ENCODE measurements at places on chromosomes 3 and 15.
A peak's percentile ranks its signal among the peaks of the same experiment; 100 is the strongest.

GRCh38 chr3:177882124-177882648, 654.0 kb upstream of the KCNMB2 start:
- no peak for DNase-seq

GRCh38 chr15:77179541-77179998, 108.7 kb upstream of the TSPAN3 start:
- DNase-seq, result no peak

DNA sequence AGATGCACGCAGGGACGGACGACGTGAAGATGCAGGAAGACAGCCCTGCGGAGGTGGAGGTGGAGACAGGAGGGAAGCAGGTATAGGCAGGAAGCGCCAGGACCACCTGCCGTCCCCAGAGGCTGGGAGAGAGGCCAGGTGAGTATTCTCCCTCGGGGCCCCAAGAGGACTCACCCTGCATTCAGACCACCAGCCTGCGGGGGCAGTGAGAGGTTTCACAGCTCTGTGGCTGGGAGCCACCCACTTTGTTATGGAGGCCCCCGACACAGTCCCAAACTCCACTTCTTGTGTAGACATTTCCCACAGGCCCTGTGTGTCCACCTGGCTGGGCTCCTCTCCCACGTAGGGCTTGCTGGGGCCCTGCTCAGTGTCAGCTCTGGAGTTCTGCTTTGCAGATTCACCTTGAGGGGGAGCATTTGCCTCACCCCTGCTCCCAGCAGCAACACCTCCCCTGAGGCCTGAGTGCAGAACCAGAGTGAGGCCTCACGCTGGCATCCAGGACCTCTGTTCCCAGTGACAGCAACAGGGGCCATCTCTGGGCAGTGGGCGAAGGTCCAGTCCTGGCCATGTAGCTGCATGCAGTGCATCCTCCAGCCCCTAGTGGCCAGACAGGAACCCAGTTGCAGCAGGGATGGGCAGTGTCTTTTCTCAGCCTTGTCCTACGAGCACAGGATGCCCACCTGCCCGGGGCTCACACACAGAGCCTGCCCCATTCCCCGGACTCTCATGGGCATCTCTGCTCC, 119.4 kb upstream of the IQSEC1 start:
- DNase-seq, result no peak

- no peak for DNase-seq
Observed at GRCh38 chr15:61841466-61841865, 218.8 kb downstream of the VPS13C start.

GRCh38 chr3:124033360-124034015, 41.6 kb upstream of the ROPN1 start:
- no peak for DNase-seq

DNA sequence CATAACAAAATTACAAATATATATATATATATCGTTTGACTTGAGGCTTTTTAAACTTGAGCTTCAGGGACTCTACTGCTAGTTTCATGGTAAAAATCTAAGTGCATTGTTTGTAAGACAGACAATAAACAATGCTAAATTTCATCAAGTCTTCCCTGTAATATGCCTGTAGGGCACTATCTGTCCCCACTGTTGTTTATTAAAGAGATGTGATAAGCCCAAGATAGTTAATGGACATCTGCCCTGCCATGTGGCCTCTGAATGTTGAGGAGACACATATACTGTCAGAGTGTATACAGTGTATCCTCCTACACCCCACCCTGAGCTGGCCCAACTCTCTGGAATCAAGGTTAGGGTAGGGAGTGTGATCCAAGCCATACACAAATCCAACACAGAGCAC, 15.1 kb upstream of the EIF1B start:
- DNase-seq, result no peak

DNA sequence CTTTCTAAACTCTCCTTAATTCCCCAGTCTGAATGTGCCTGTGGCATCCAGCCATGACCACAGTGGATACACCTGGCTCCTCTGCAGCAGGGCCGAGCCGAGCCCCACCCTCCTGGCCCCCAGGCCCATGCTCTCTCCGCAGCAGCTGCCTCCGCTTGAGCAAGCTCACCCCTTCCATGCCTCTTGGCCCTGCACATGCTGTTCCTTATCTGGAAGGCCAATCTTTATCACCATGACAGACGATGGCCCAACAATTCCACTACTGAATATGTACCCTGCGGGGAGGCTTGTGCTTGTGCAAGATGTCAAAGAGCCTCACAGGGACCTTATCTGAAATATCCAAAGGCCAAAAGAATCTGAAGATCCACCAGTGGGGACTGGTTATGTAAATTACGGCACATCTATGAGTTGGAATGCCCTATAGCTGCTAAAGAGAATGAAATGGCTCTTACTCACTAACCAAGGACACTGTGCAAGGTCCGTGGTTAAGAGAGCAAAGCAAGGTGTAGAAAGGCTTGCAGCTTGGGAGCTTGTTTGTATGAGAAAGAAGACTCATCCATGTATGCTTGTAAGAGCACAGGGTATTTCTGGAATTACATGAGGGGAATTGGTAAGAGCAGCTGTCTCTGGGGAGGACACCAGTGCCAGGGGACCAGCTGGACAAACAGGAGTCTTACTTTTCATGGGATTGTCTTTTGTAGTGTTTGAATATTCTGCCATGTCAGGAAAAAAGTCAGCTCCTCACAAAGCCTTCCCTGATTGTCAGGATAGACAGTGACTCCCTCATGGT, 55.2 kb downstream of the WNT7A start:
- DNase-seq, result no peak

GRCh38 chr3:25074149-25074548, 353.9 kb upstream of the RARB start:
- no peak for DNase-seq

- DNase-seq, result no peak
Observed at GRCh38 chr3:188537606-188538005, 383.6 kb downstream of the LPP start.

DNA sequence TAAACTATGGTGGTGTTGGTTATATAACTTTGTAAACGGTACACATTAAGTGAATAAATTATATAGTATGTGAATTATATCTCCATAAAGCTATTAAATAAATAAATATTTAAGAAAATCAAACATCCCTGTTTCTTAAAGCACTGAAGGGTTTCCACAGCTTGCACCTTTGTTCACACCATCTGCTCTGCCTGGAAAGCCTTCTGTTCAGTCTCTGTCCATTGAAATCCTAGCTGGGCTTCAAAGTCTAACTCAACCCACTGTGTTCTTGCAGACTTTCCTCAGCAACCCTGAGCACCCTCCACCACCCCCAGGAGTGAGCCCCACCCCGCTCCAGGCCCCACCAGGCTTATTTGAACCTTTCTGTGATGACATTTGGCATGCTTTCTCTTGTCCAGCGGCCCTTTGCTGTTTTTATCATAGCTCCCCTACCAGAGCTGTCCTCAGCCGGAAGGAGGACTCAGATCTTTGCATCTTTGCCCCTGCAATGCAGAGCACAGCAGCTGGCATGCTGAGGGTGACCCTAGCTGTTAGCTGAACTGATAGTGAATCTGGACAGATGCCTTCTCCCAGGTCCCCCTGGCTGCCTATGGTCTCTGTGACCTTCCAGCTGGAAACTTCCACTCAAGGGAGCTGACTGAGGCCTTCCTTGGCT, 105.2 kb downstream of the DAPK2 start:
- no peak for DNase-seq

DNA sequence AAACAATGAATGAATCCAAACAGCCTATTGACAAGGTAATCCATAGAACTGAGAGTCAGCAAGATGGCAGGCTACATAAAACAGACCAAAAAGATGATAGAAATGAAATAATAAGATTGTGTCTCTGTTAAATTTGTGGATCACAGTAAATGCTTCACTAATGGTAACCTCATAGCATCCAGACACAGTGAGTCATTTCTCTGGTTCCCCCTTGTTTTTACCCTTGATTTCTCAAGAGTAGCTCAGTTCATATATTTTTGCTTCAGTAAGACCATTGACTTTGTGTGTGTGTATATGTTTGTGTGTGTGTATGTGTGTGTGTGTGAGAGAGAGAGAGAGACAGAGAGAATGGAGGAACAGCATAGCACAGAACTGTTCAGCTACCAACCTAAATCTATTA, 546.9 kb downstream of the RBMS3 start:
- no peak for DNase-seq

DNA sequence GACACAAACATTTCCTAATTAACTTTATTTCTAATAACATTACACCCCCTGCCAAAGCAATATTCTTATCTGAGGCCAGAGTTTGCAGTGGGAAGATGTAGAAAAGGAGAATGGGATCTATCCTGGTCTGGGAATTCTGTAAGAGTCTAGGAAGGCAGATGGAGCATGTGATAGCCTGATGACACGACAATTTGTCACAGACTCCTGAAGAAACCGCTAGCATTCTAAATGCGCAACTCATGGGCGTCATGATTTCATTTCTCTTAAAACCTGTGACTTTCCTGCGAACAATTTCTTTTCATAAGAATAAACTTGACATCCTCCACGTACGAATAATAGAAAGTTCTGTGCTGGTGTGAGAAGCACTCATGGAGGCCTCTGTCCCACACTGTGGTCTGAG, 72.9 kb upstream of the ATP10A start:
- DNase-seq, result no peak

DNA sequence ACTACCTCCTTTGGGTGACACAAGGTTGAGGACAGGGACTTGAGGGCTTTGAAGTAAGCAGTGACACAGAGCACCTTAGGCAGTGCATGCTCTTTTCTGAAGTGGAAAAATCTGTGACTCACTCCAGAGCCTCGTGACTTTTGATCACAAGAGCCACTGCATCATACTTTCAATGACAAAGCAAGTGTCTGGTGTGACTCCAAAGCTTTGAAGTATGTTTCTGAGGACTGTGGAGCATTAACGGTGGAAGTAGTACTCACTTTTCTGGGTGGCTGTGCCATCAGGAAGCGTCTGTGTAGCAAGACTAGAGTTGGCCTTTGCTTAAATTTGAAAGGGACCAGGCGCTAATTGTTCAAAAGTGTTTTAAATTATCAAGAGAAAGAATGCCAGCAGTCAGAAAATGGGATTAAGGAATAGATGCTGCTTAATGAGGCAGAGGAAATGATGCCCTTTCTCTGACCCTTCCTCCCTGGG, 210.7 kb upstream of the TRIM42 start:
- no peak for DNase-seq

- DNase-seq, result no peak
Observed at GRCh38 chr15:26766262-26766661, 6.6 kb downstream of the GABRB3 start.

DNA sequence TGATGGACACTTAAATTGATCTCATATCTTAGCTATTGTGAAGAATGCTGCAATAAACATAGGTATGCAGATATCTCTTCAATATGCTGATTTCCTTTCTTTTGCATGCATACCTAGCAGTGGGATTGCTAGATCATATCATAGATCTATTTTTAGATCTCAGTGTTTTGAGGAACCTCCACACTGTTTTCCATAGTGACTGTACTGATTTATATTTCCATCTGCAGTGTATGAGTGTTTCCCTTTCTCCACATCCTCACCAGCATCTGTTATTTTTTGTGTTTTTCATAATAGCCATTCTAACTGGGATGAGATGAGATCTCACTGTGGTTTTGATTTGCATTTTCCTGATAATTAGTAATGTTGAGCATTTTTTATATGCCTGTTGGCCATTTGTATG, 17.1 kb upstream of the RASA2 start:
- no peak for DNase-seq

- DNase-seq, result no peak
Observed at GRCh38 chr15:79221696-79222095, 60.8 kb upstream of the ANKRD34C start.

DNA sequence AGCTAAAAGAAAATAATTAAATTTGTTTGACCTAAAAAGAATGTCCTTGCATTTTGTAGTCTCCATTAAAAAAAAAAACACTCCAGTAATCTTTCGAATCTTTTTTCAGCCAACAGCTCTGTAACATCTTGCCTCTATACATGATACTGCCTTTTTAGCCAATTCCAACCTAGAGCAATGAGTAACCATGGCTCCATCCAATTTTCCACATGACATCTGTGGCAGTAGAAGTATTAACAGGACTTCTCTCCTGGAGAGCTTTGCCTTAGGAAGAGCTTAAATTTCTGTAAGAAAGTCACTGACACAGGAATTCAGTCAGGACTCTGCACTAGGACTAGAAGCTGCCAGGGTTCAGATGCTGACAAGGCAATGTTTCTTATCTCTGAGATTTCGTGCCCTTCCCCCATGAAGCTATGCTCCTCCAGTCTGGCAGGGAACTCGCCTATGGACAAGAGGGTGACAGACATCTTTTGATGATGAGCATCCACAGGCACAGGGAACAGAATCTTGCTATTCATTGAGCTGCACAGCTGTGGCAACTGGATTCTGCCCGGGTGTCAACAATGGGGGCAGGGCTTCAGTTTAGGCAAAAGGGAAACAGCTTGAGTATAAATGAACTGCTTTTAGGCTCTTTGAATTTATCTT, 81.8 kb downstream of the ALCAM start:
- DNase-seq, result peak; percentile 85

GRCh38 chr15:51349156-51349844, 7.8 kb downstream of the GLDN start:
- no peak for DNase-seq

DNA sequence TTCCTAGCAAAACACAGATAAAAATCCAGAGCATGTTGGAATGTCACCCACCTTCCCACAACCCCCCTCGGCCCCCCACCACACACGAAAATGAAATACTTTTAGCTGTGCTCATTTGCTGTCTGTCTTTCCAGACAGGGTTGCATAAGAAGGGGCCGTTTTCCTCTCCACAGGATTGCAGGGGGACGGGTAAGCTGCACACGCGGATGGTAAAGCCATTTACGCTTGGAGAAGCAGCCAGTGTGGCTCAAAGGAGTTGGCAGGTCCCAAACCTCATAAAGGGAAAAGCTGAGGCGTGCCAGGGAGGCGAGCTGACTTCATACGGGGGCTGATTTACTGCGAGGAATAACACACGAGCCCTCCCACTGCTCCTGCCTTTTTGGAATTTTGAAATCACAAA, 47.4 kb upstream of the ITGA11 start:
- DNase-seq, result no peak

DNA sequence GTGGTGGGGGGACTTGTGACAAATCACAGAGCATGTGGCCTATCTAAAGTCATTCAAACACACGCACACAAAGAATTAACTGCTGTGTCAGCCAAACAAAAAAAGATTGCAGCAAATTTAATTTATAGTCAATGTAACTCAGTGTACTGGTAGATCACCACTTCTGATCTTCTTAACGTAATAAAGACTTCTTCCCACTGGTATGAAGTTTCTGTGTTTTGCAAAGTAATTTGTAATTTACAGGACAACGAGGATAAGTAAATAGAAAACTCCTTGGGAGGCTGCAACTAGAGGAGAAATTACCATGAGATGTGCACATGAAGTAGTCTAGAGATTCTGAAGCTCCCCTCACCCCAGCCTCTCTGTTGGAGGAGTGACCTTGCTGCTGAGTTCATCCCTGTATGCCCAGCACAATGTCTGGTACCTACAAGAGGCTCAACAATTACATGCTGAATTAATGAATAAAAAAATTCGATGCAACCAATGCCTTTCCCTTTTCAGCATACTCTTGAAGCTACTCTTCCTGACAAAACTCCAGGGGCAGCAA, 207.3 kb downstream of the ARRDC4 start:
- DNase-seq, result no peak

DNA sequence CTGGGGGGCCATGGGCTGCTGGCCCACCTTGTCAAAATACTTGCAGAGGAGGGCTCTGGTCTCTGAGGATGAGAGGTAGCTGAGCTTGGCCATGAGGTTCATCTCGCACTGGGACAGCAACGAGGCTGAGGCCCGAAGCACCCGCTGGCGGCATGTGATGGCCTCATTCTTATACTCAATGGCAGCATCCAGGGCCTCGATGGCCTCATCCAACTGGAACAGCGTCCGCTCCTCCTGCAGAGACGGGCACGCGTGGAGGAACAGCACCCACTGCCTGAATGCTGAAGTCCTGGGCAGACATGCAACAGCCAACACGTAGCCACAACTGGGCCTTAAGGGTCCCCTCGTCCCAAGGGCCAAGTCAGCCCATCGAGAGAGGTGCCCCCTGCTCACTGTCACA, 25.0 kb downstream of the KIF7 start:
- no peak for DNase-seq

Measured in caudate nucleus (tissue), 63 donors.